Suprapubic skin (tissue), 4 donors: ENCODE measurements at places on chromosomes 2 and 18.

DNA sequence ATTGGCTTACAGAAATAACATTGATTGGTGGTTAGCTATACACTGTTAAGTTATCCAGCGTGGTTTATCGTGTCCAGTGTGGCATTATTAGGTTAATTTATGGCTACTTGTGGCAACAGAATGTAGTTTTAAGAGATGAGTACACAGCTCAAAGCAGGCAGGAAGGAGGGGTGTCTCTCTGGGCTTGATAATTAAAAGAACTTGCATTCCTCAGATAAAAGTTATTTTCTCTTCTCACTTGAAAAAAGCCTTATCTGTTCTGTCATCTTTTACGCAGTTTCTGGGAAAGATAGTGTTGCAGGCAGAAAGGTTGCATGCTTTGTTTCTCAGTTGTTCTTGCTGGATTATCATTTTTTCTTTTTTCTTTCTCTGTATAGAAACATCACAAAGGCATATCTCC lies 154.4 kb upstream of the COL3A1 start:
- DNase-seq, result no peak

GRCh38 chr2:42792087-42792582 lies 248 bp downstream of the HAAO start:
- no peak for DNase-seq

DNA sequence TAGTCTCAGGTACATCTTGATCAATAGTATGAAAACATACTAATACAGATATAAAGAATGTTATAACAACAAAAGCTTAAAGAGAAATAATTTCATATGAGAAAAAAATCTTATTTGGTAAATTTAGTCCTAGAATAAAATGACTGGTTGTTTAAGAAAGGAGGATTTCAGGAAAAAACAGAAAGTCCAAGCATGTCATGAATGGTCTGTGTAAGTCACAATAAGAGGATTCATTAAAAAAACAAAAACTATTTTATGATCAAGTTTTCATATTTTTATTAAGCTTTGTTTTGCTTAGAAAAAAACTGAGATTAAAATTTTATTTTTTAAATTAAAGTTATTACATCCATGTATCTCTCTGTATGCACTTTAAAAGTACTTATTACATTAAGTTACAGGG lies 353.9 kb upstream of the SPHKAP start:
- DNase-seq, result no peak

GRCh38 chr2:222307143-222307756 lies 8.5 kb upstream of the PAX3 start:
- no peak for DNase-seq

DNA sequence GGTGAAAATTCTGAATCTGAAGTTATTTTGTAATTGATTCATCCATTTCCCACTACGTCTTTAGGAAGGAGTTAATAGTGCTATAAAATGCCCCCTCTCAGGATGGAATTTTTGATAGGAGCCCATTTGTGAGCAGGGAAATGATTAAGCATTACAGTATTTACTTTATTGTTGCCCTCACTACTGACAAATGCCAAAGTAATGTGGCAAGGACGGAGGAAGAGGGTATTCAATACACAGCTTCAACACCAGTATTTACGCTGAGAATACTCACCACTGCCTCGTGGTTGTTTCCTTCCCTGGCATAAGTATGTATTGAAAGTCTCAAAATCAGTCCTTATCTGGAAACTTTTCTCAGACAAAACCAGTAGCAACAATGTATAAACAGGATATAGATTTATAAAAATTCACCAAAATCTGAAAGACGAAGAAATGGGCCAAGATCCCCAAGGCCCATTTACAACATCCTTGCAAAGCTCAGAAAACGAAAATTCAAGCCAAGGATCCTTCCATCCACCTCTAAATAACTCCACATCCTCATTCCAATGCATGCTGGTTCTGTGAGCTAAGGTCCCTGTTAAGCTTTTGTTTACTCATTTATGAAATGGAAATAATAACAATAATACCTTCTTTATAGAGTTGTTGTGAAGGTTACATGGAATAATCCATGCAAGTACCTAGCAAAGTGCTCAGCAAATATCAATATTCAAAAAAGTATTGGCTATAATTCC lies 29.3 kb downstream of the FEZ2 start:
- DNase-seq, result no peak

- no peak for DNase-seq
Measured at GRCh38 chr18:43012951-43013350, 102.5 kb downstream of the RIT2 start.

- DNase-seq, result no peak
Measured at GRCh38 chr2:73253901-73254300, 19.8 kb downstream of the CCT7 start.

GRCh38 chr2:29920631-29921559 lies 491 bp downstream of the ALK start:
- no peak for DNase-seq

- peak; percentile 16 for DNase-seq
Measured at GRCh38 chr18:37568671-37569070, 3.1 kb upstream of the CELF4 start.

DNA sequence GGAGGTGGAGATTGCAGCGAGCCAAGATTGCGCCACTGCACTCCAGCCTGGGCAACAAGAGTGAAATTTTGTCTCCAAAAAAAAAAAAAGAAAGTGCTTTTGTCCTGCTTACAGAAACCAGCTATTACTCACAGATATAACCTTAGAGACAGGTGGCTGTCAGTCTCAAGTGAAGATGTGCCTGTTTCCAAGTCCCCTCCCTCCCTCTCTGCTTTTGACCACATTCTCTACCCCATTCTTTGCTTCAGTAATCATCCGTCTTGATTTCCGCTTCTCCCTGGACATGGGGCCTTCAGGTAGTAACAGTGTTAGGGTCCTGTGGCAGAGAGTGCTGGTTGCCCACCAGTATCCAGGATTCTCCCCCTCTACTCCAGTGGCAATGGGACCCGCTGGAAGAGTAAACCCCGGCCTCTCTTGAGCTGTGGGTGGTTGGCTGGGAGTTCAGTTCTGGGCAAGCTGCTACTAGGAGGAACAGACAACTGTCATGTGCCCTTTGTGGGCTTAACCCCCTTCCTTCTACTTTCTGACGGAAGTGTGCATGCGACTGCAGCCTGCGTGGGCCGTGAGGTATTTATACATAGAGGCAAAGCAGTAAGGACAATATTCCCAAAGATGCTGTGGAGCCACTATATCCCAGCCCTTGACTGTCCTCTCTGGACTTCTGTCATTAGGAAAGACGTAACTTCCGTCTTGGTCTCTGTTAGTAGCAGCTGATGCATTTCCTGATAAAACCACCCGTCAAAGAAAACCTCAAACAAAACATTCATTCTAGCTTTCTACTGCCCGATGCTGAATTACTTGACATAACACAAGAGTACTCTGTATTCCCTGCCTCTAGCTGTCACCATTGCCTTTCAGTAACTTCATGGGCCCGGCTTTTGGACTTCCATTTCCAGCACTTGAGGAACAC lies 17.8 kb downstream of the PDCL3 start:
- DNase-seq, result no peak

GRCh38 chr2:34365932-34366331 lies 766.8 kb upstream of the FAM98A start:
- no peak for DNase-seq

DNA sequence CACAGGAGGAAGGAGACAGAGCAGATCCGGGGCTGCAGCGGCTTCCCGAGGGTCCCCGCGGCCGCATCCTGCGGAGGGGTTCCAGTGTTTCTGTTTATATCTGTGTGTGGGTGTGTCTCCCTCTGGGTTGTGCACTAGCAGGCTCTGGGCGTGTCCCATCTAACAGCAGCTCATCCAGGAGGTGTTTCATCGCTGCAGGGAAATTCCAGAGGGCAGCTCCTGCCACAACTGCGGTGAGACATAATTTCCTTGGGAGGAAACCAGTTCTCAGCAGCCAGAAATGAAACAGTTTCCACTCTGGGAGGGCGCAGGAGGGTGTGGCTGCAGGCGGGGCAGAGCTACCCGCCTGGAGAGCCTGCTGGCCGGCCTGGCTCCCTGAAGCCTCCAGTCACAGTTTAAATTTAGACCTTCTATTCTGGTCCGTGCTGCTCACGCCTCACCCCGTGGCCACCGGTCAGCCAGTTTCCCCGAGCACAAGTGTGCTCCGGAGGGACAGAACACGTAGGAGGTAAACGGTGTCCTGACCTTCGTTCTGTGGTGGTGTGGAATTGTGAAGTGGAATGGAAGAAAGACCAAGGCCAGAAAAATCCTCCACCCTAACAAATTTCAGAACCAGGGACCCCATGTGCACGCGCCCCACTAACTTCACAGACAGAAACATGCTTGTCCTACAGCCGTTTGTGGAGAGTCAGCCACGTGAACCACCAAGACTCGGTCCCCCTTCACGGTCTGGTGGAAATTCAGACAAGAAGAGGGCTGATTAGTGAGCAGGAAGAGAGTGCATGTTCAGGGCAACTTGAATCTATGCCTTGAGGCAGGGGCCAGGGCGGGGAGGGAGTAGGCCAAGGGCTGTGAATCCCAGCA lies 50.2 kb downstream of the TEX44 start:
- peak; percentile 96 for DNase-seq

GRCh38 chr18:59767732-59768131 lies 70.5 kb upstream of the CCBE1 start:
- DNase-seq, result no peak

- no peak for DNase-seq
Measured at GRCh38 chr2:233990261-233990798, 60.2 kb upstream of the SPP2 start.

- DNase-seq, result no peak
Measured at GRCh38 chr2:221310730-221311129, 261.4 kb downstream of the EPHA4 start.

DNA sequence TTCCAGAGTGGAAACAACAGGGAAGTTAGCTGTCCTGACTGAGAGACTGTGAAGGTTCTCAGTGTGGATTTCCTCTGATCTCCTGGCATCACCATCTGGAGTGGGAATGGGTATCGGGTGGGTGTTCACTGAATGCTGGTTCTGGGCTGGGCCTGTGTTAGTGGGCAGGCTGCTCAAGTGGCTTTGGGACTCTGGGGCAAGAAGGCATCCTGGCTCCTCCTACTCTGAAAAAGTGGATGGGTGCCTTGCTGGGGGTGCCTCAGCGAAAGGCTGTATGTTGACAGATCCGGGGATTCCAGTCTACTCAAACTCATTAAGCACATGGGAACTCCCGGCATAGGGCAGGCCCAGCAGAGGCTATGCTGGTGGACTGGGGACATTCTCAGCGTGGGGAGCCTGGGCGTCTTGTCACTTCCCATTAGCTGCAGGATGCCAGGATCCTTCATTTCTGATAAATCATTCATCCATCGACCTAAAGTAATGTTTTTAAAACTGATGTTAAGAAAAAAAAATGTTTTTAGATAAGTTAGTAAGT lies 27.5 kb upstream of the CHRNA1 start:
- no peak for DNase-seq

GRCh38 chr2:773256-774160 lies 96.3 kb upstream of the TMEM18 start:
- no peak for DNase-seq

- DNase-seq, result no peak
Measured at GRCh38 chr18:43393174-43393573, 115.9 kb upstream of the SYT4 start.

DNA sequence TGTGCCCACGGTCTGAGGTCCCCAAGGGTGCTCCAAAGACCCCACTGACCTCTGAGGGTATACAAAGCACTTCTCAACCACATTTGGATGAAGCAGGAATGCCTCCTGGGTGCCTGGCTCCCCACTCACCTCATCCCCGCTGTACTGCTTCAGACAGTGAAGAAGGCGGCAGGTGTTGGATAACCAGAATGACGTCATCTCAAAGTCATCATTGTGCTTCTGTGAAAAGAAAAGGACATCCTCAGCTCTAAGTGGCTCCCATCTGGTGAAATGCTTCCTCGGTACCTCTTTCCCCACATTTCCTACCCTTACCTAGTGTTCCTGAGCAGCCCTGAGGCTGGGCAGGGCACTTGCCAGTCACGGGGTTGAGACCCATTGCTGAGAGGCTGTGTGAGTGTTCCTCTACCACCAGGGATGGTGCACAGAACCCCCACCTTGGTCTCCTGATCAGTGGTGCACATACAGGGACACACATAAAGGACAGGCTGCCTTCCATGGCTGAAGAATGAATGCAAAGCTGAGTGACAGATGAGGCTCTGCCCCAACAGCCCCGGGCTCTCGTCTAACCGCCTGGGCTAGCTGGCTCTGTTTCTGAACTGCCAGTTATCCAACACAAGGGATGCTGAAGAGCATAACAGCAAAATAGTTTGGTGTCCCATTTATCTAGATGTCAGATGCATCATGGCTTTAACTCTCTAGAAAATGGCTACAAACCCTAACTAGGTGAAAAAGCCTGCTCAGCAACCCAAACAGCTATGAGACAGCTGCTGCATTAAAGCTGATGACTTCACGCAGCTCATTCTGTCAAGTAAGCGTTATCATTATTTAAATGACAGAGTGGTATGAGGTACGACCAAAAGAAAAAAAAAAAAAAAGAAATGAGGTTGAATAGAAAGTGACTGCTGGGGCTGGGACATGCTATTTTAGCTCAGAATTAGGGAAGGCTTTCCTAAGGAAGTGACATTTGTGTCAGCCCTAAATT lies 28.2 kb upstream of the ACAA2 start:
- no peak for DNase-seq

DNA sequence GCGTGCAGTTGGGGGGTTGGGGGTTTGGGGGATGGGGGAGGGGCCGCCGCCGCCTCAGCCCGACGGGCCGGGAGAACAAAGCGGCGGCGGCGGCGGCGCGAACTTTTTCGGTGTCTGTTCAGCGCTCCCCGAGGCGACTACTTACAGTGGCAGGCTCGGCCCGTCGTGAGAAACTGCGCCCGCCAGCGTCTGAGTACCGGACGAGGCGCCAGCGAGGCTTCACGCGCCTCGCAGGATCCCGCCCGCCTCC lies 172 bp downstream of the PRKD3 start:
- DNase-seq, result no peak

DNA sequence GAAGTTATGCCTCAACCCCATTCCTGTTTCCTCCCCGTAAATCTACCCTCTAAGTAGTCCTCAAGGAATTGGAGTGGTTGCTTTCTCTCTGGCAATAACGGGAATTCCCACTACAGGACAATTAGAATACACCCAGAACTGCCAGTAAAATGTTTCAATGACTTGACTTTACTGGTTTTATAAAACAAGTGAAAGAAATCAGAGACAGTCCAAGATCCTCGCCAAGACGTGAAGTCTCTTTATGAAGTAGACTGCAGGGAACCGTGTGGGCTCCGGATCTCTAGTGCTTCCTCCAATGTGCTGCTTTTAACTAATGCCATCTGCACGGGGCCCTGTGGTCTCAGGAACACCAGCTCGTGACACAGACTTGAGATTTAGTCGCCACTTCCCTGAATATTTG lies 101.4 kb downstream of the CPO start:
- no peak for DNase-seq

- no peak for DNase-seq
Measured at GRCh38 chr2:188628989-188629752, 337.5 kb downstream of the GULP1 start.

- no peak for DNase-seq
Measured at GRCh38 chr2:241931976-241932898, 62.7 kb downstream of the RTP5 start.

DNA sequence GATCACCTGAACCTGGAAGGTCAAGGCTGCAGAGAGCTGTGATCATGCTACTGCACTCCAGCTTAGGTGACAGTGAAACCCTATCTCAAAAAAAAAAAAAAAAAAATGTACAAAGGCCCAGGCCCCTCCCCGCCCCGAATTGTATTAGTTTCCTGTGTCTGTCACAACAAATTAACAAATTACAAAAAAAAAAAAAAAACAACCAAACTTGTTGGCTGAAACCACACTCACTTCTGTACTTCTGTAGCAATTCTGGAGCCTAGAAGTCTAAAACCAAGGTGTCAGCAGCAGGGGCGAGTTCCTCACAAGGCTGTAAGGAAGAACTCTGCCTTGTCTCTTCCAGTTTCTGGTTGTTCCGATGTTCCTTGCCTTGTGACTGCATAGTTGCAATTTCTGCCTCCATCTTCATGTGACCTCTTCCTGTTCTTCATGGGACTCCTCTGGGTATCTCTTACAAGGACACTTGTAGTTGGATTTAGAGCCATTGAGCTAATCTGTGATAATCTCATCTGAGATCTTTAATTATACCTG lies 100.8 kb upstream of the ZSWIM2 start:
- no peak for DNase-seq
